Endothelial cell of umbilical vein (primary cell): ENCODE measurements at places on chromosomes 13 and 19. TPM values are rescaled to one million over a fixed set of nuclear protein-coding genes. Genes with fewer than 3 reads are reported as not detected.

DNA sequence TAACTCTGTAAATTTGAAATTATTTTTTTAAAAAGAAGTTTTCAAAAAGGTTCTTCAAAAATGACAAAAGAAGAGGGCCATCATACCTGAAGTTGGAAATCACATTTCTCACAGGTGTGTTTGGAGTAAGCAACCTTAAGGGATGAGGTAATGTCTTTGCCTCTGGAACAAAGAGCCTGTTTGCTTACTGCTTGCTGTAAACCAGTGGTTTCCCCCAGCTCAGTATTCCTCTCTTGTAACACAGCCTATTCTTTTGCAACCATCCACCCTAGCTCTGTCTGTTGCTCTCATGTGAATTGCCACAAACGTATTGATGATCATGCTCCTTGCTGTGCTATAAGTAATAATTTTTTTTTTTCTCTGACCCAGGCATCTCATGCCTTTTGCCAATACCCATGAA is 38.1 kb downstream of the UCHL3 start:
- DNase-seq = peak; percentile 1

UCHL3 gene
- total RNA-seq = 46.8 and 49.2 TPM in 2 replicates

GRCh38 chr19:21128901-21129698 is 12.7 kb upstream of the ZNF431 start:
- DNase-seq = no peak

DNA sequence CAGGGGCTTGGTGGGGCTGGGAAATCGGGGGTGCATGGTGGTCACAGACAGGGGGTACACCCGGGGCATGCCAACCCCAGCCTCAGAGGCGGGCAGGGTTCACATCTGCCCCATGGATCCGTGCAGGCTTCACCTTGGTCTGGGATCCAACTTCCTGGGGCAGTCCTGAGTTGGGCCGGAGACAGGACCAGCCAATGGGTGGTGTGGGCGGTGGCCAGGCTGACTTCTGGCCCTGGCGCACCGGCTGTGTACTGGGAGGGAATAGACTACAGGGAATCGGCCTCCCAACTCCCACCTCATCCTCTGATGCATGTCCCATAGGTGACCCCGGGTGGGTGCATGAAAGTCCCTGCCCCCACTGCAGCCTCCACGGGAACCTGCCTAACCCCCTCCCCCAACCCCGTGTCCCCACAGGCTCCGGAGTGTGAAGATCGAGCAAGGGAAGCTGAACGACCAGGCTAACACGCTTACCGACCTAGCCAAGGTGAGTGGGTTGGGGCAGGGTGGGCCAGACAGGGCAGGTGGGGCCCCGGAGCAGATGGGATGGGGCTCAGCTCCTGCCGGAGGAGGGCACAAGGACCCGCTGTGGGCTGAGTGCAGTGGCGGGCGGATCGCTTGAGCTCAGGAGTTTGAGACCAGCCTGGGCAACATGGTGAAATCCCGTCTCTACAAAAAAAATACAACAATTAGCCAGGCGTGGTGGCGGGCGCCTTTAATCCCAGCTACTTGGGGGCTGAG is 14.7 kb upstream of the ARRDC2 start:
- DNase-seq = no peak

DNA sequence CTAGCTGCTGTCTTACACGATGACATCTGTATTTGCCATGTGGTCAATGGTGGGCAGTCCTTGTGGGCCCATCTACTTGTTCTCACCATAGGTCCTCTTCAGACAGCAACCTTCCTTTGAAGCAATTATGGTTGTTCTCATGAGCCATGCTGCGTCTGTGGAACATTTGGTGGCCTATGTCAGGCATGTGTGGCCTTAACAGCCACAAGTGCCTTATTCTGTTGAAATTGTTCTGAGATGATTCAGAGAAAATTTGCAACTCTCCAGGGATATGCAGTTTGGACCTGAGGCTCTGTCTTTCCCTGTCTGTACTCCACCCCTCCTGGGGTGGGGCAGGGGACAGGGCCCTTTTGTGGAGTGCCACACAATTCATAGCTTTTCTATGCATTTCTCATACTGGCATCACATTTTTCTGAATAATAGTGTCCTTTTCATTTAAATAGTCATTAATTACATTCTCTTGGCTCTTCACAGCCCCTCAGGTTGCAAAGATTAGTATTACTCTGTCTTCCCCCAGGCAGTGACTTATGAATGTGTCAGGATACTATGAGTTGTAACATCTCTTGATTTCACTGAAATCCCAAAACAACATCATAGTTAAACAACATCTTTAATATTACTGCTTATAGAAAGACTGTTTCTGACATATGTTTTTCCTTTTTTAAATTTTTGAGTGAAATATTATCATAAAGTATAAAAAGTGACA is 102.1 kb downstream of the ITGBL1 start:
- DNase-seq = no peak

DNA sequence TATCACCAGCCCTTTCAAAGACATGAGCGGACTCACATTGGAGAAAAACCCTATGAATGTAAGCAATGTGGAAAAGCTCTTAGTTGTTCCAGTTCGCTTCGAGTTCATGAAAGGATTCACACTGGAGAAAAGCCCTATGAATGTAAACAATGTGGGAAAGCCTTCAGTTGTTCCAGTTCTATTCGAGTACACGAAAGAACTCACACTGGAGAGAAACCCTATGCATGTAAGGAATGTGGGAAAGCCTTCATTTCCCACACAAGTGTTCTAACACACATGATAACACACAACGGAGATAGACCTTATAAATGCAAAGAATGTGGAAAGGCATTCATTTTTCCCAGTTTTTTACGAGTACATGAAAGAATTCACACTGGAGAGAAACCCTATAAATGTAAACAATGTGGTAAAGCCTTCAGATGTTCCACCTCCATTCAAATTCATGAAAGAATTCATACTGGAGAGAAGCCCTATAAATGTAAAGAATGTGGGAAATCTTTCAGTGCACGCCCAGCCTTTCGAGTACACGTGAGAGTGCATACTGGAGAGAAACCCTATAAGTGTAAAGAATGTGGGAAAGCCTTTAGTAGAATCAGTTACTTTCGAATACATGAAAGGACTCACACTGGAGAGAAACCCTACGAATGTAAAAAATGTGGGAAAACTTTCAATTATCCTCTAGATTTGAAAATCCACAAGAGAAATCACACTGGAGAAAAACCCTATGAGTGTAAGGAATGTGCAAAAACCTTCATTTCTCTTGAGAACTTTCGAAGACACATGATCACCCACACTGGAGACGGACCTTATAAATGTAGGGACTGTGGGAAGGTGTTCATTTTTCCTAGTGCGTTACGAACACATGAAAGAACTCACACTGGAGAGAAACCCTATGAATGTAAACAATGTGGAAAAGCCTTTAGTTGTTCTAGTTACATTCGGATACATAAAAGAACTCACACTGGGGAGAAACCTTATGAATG is 17.6 kb downstream of the ZNF791 start:
- DNase-seq = no peak

KCNC3 gene
- total RNA-seq = 0.76 and 0.91 TPM in 2 replicates

TYROBP gene
- not detected in 2 replicates for total RNA-seq
